ENCODE measurements at places on chromosomes 3 and 15.

DNA sequence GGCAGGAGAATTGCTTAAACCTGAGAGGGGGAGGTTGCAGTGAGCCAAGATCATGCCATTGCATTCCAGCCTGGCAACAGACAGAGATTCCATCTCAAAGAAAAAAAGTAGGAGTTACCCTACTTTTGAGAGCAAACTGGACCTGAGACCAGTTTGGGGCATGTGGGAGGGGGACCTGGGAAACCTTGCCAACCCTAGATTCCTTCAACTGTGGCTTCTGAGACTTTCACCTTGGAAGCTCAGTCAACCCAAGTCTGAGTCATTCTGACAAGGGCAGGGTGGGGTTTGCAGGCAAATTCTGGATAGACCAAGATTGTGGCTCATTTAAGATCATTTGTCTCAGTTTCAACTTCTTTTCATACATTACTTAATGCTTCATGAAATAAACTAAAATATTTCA is 23.8 kb upstream of the SIAH2 start:
- no peak for DNase-seq

DNA sequence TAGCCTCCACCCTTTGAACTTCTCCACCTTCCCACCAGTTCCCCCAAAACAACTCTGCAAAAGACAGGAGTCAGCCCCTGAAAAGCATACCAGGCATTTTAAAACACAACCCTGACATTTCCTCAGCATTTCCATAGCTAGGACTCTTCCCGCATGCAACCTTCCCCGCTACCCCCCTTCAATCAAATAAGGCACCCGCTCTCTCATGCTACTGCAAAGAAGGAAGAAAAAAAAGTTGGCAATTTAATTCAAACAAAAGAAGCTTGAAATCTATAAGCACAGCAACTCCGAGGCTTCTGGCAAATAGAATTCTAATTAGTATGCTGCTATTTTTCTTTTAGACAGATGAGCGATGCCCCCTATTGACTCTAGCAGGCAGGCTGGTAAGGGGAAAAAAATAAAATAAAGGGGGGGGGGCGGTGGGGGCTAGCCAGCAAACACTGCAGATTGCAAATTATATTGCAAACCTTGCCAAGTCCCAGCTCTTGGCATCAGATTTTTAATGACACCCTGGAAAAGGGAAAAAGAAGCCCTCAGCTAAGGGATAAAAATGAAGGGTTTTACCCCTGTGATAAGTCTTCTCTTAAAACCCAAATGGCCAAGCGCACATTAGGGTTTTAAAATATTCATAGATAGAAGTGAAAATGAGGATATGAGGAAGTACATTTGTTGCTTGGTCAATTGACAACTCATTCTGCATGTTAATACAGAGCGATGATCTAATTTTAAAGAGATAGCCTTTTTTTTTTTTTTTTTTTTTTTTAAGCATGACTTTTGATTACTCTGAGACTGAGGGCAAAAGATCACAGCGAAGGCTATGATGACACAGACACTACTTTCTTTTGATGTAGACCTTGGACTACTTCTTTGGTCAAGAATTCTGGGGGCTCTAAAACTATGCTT is 255.2 kb downstream of the NR2F2 start:
- DNase-seq, result no peak

GRCh38 chr15:100115066-100115710 is 226.6 kb downstream of the ADAMTS17 start:
- DNase-seq, result no peak

DNA sequence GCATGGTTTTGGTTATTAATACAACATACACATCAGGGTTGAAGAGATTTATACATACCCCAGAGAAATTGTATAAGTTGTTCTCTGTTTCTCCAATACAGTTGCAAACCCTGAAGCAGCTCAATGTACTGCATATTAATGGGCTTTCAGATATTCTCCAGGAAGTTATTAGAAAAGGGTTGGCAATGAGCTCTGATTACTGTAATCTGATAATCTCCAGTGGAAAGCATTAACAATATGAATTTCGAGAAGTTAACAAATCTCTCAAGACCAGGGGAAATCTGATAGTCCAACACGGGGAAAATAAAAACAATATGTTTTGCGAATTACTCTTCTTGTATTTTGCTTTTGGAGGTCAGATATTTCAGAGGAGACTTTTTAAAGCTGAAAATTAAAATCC is 950.1 kb downstream of the TBL1XR1 start:
- no peak for DNase-seq

DNA sequence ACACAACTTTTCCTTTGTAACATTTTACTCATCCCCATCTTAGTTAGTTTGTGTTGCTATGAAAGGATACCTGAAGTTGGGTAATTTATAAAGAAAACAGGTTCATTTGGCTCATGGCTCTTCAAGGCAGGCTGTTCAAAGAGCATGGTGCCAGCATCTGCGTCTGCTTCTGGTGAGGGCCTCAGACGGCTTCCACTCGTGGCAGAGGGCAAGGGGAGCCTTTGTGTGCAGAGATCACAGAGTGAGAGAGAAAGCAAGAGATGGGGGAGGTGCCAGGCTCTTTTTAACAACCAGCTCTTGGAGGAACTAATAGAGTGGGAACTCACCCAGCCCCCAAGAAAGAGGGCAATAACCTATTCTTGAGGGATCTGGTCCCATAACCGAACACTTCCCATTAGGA is 23.1 kb downstream of the PLA2G4F start:
- DNase-seq, result no peak

DNA sequence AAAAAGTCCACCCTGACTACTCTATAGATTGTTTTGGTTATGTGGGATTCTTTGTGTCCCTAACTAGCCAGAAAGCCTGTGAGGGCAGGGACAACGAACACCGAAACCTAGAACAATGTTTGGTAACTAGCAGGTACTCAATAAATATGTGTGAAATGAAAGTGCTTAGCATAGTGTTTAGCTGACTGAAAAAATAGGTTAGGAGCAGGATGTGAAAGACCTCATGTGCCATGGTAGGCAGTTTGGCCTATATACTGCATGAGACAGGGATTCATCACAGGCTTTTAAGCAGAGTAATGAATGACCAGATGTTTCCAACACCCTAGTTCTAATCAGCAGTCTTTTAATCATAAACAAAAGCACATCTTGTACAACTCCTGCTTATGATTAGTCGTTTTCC is 64.2 kb downstream of the MYO5A start:
- DNase-seq, result no peak

- no peak for DNase-seq
Observed at GRCh38 chr3:62098646-62099365, 274.5 kb downstream of the FEZF2 start.

GRCh38 chr3:38560996-38561717 is 65.0 kb downstream of the EXOG start:
- DNase-seq, result no peak

All from activated naive CD8-positive, alpha-beta T cell treated with anti-CD3 and anti-CD28 coated beads, Interleukin-2, amount 50 U/mL, for 16 hours (primary cell).